ENCODE measurements at places on chromosomes 3 and 15. TPM values are rescaled to one million over a fixed set of nuclear protein-coding genes. Genes with fewer than 3 reads are reported as not detected.

The ZNF502 gene
- polyA plus RNA-seq, result 12.6 TPM

The ONECUT1 gene
- polyA plus RNA-seq, result not detected

The CFAP100 gene
- 5.0 TPM for polyA plus RNA-seq

The GOLGA6L10 gene
- polyA plus RNA-seq, result 12.1 TPM

The FETUB gene
- polyA plus RNA-seq, result not detected

The BFSP2 gene
- polyA plus RNA-seq, result not detected

The KBTBD13 gene
- 0.86 TPM for polyA plus RNA-seq

The LCMT2 gene
- 7.0 TPM for polyA plus RNA-seq

The IL5RA gene
- polyA plus RNA-seq, result 3.2 TPM

The SCN11A gene
- 0.88 TPM for polyA plus RNA-seq

The GOLGA8T gene
- polyA plus RNA-seq, result not detected

The RBP2 gene
- 0.79 TPM for polyA plus RNA-seq

The FOXL2NB gene
- 0.06 TPM for polyA plus RNA-seq

The GOLGA6L7 gene
- 0.97 TPM for polyA plus RNA-seq

The TAMM41 gene
- 24.3 TPM for polyA plus RNA-seq

The ADPGK gene
- polyA plus RNA-seq, result 72.5 TPM

The SLC28A2 gene
- 0.99 TPM for polyA plus RNA-seq

DNA sequence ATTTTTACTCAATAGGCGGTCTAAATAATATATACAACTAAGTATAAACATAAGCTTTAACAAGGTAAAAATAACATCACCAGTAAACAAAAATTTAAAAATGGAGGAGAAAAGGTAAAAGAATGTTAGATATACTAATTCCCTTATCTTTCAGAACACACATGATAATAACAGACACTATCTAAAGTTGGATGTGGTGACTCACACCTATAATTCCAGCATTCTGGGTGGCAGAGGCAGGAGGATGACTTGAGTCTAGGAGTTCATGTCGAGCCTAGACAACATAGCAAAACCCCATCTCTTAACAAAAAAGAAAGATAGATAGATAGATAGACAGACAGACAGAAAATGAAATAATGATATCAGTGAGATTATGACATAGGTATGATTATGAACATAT is 85.1 kb downstream of the STAG1 start:
- no peak for DNase-seq

DNA sequence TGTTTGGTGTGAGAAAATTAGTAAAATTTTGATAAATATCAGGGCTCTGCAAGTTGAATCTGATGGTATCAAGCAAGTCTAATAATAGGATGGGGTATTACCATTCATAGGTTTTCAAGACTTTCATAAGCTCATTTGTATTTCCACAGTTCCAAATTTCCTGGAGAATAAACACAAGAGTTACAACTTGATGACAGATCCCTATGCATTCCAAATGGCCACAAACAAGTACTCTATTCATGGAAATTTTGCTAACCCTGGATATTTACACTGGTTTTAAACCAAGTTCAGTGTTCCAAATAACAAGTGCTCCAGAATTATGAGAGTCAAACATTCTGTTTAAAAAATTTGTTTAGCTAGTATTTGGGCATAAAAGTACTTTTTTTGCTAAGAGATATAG is 75.0 kb upstream of the CNTN6 start:
- no peak for DNase-seq

DNA sequence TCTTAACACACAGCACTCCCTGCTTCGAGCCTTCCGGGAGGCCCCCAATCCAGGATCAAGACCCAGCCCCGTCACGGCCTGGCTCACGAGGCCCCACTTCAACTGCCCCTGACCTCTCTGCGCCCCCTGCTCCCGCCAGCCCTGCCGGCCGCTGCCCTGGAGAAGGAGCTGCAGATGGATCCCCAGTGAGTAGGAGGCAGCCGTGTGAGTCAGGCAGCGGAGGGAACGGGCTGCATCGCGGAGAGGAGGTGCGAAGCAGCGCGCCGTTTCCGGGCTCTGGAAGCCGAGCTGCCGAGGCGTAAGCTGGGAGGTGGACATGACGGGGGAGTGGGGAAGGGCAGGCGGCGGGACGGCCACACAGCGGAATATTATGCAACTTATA is 133.4 kb downstream of the TPRA1 start:
- DNase-seq, result no peak

GRCh38 chr15:76495487-76495886 is 158.9 kb downstream of the ISL2 start:
- DNase-seq, result no peak

GRCh38 chr15:85759376-85759775 is 35.3 kb downstream of the KLHL25 start:
- peak; percentile 25 for DNase-seq

- no peak for DNase-seq
These were observed 3.5 kb upstream of the PLA2G4E start for GRCh38 chr15:42024303-42024702.

- no peak for DNase-seq
These were observed 47.9 kb downstream of the HOMER2 start for GRCh38 chr15:82904574-82904973.

- DNase-seq, result no peak
These were observed 367.9 kb downstream of the SHQ1 start for GRCh38 chr3:72480366-72480765.

- no peak for DNase-seq
These were observed 51.2 kb downstream of the SRP14 start for GRCh38 chr15:39987821-39988220.

GRCh38 chr3:114508976-114509375 is 215.1 kb downstream of the TIGIT start:
- no peak for DNase-seq

- DNase-seq, result no peak
These were observed 1283.7 kb downstream of the OTOL1 start for GRCh38 chr3:162780313-162780712.

DNA sequence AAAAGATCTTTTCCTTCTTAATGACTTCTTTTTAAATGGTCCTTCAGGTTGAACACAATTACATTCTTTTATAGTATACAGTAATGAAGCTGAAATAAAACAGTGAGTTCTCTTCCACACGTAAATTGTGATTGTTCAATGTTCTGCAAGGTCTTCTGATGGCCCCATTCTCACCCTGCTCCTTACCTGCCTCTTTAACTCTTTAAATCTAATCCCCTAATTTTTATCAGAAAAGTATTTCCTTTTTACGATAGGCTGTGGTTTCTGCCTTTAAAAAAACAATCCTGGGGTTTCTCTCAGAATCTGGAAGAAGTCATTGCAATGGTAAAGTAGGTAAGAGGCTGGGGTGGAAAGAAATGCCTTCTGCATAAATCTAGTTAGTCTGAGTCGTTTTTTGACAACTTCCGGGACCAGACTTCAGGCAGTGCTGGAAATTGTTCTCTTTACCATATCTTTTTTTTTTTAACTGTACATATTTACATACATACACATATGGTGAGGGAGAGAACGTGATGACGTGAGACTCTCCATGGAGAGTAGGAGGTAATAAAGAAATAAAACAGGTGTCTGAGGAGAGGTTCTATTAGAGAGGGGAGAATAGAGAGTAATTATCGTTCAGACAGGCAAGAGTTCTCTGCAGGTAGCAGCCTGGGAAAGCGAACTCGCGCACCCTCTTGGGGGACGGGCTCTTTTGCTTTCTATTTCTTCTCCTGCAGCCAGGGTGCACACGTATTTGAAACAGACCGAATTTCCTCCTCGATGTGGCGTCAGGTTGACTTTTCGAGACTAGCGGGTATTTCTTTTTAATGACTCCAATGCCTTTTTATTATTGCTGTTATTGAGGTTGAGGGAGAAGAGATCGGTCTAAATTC is at the start of gene SIDT1:
Gene SIDT1 (plus strand): TSS at position 730 of the 872 bp plus-strand sequence. CDS start 467 bp downstream, outside the sequence.
- peak; percentile 62 for DNase-seq

DNA sequence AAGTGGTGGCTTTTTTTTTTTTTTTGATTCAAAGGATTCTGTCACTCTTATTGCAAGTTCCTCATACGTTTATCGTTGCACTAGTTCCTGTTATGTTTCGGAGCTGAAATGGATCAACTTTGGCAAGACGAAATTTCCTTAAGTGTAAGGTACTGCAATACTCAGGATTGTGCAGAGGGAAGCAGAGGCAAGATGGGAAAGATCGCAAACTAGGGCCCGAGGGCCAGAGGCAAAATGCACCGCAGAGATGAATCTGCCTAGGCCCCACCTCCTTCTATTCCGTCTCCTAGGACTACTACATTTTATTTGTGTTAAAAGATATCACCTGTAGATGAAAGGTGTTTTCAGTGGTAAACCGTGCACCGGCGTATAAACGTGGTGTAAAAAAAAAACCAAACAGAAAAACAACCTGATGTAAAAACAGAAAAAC is 331 bp downstream of the RNU6-1 start:
- no peak for DNase-seq

- DNase-seq, result no peak
These were observed 37.6 kb upstream of the ADCY5 start for GRCh38 chr3:123486460-123486859.

GRCh38 chr15:36294359-36294758 is 285.1 kb upstream of the CDIN1 start:
- DNase-seq, result no peak

DNA sequence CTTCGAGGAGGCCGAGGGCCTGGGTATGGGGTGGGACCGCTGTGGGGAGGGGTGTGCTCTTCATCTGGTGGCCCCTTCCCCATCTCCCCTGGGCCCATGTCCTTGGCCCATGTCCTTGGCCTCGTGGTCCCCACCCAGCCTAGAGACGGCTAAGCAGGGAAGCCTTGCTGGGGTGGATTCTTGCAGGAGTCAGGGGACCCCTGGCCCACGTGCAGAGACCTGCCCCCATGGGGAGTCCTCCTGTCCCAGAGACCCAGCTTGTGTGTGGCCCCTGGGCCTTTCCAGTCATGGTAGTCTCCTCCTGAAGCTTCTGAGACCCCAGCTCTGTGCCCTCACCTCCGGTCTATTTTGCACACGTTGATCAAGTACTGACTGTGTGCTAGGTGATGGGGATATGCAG is 97.4 kb downstream of the TBC1D2B start:
- no peak for DNase-seq

DNA sequence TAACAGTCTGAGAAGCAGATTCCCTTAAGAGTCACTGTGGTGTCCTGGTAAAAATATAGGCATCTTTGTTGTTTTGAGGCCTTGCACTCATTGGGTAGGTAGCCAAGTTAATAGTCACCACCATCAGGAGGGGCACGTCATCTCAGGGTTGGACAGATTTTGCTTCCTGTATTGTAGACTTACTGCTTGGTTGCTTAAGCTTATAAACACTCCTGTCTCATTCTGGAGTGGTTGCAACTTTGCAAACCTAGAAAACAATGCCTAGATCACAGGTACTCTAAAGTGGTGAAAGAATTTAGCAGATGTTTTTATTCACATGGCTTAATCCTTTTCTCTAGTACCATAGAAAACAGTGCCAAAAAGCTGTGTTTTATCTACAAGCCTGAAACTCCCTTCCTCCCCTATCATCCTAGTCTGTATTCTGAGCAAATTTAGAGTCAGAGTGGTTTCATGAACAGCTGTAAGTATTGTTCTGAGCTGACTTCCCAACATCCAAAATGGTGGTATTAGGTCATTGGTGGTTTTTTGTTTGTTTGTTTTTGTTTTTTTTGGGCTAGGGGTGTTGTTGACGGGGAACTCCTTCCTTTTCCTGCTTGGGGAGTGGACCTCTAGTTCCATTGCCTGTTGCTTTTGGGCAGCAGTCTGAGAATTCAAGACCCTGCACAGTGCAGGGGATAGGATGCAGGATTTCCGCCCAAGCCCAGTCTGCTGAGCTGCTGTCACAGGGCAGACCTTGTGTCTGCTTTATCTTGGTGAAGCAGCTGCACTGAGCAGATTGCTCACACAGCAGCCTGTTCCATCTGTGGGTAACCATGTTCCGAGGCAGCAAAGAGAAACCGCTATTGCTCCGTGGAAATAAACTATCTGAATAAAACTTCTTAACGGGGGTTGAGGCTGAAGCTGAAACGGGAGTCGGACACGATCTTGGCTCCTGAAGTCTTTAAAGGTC is 202.0 kb downstream of the AKAP13 start:
- DNase-seq, result no peak

DNA sequence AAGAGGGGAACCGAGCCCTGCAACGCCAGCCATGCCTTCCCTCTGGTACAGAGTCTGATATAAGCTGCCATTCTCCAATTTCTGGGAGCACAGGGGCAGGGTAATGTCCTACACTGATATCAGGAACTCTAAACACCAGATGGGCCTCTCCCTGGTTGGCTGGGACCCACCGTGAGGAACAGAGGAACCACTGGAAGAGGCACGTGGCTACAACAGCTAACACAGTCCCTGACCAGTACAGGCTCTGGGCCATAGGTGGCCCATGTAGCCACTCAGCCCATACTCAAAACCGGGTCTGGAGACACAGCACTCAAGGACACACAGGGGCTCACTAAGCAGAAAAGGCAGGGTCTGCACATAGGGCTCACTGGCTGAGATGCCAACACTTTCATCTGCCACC is 13.9 kb downstream of the NUP210 start:
- DNase-seq, result no peak

DNA sequence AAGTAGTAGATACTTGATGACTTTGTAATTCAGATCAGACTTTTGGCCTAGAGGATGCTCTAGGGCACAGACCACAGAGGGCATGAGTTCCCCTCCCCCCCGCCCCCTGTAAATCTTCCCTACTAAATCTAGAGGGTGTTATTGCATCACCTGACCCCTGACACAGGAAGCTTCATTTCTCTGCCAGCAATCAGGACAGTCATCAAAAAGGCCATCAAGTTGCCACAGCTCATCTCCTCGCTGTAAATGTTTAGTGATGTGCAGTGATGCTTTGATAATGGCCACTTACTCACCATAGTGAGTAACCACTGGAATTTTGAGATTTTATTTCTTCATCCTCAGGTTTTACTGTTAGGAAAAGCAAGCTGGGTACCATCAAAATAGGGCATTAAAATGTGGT is 289.2 kb upstream of the CHRM5 start:
- DNase-seq, result no peak

DNA sequence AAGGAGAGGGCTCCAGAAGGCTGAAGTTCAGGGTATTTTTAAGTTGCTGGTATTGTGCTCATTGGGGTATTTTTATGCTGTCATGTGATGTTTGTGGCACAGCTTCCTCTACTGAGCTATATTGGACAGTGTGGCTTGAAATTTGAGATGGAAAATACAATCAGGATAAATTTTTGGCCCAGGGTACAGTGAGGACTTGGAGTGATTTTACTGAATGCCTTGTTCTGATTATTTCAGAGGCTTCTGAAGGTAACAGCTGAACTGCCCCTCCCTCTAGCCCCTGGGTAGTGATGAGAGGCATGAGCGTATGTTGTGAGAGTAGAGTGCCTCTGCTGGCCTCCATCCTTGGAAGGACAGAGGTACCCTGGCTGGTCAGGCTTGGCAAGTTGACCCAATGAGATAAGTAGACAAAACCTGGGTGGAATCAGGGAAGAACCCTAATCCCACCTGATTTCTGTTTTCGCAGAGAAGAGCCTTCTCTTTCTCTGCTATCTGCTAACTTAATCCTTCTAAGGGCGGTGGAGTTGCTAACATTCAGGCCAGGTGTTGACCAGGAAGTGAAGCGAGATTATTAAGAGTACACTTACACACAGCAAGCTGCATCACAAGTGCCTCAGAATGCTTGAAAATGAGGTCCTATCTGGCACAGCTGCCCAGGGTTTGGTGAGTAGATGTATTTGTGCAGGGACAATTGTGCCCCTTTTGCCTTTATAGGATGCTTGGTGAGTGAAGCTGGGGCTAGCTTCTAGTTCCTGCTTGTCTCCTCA is 98.1 kb upstream of the CLSTN2 start:
- no peak for DNase-seq

- DNase-seq, result no peak
These were observed 14.4 kb downstream of the CCDC32 start for GRCh38 chr15:40550341-40551037.

- DNase-seq, result no peak
These were observed 9.7 kb downstream of the SLC12A6 start for GRCh38 chr15:34327906-34328305.
